NCI-H446 (cell line): ENCODE measurements at places on chromosomes 3 and 15.

DNA sequence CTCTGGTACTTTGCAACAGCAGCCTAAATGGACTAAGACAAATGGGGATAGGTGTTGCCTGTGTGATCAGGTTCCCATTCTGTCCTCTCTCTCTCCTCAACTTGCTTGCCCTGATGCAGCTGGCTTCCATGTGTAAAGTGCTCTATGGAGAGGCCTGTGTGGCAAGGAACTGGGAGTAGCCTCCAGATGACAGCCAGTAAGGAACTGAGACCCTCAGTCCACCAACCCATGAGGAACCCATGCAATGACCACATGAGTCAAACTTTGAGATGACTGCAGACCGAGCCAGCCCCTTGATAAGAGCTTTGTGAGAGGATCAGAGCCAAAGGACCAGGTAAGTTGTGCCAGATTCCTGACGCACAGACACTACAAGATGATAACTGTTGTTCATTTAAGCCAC lies 74.6 kb upstream of the ADPGK start:
- no peak for DNase-seq

DNA sequence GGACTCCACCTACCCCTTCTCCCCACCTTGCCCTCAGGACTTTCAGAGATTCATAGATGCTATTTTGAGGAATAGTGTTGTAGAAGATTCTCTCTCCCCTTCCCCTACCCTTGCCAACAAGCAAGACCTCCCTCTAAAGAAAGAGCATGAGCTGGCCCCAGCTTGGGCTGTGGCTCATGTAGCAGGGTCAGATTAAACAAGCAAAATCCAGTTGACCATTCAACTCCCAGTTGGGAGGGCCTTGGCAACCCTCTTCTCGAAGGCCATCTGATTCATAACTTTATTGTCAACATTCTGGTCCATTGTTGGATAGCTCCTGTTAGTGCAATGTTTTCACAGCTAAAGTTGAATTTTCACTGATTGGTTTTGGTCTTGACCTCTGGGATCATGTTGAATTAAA lies 41.1 kb downstream of the TNFAIP8L3 start:
- no peak for DNase-seq

DNA sequence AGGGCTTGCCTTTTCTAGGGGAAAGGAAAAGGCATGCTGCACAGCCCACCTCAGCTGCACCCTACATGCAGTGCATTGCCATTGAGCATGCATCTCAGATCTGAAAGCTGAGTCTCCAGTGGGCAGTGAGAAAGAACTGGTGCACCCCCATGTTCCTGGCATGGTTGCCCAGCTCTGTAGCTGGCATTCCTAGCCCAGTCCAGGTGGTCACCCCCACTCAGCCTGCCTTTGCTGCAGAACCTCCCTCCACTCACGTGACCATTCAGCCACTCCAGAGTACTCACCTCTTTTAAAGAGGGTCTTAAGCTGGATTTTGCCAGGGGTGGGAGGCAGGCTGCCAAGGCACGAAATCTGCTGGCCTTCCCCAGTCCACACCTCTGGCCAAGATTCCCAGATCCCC lies 208.6 kb upstream of the TOPAZ1 start:
- no peak for DNase-seq

GRCh38 chr3:45599424-45599886 lies 4.9 kb downstream of the LIMD1 start:
- DNase-seq, result no peak

DNA sequence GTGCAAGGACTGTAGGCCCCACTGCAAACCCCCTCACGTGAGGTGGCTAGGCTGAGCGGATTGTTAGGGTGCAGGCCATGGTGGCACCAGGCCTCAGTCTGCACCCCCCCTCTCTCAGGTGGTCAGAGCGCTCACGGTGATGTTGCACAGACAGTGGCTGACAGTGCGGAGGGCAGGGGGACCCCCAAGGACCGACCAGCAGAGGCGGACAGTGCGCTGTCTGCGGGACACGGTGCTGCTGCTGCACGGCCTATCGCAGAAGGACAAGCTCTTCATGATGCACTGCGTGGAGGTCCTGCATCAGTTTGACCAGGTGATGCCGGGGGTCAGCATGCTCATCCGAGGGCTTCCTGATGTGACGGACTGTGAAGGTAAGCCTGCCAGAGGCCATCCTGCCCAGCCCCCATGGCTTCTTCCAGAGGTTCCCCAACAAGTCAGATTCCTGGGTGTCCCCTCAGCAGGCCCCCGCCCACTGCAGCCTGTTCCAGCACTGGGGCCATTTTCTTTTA lies 18.2 kb downstream of the ATRIP start:
- DNase-seq, result no peak

DNA sequence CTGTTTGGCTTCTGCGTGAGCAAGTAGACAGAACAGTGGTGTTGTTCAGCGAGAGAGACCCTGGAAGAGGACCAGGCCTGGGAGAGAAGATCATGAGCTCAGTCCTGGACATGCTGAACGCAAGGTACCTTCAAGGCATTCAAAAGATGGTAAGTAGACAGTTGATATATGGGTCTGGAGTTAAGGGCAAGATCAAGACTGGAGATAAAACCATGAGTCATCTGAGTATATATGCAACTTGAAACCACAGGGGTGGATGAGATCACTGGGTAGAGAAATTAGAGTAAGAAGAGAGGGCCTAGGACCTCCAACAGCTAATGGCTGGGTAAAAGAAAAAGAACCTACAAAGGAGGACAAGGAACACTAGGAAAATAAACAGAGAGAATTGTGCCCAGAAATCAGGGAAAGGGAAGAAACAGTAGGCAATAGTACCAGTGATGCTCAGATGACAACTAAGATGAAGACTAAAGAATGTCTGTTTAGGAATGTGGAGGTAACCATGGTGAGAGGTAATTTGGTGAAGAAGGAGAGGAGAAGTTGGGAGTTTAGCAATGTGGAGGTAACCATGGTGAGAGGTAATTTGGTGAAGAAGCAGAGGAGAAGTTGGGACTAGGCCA lies 343.2 kb upstream of the ADAMTS9 start:
- DNase-seq, result no peak

DNA sequence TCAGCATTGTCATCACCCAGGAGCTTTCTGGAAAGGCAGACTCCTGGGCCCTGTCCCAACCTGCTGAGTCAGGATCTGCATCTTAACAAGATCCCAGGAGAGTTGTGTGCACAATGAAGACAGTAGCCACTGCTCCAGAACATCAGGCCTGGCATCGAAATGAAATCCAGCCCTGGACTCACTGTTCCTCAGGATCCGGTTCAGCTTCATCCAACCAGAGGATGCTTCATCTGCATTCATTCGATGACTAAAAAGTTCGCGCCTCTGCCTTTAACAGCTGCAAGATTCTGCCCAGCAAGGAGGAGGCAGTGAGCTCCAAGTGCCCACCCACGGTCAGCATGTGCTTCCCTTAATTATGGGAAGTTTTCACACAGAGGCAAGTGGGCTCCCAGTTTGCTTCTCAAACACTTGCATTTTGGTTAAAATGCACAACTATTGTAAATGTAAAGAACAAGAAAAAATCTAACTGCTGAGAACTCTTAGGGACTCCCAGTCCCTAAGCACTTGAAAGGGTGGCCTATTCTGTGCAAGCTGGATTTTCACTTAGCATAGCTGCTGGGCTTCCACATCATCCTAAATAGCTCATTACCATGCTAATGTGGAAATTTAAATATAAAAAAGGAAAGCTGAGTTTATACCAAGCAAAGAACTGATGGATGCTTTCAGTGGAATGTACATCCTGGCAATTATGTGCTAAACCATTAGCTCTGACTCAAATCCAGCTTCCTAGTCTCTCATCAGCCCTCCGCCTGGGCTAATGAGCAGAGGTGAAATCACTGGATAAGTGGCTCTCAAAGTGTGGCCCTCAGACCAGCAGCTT lies 25.5 kb upstream of the ESYT3 start:
- no peak for DNase-seq

DNA sequence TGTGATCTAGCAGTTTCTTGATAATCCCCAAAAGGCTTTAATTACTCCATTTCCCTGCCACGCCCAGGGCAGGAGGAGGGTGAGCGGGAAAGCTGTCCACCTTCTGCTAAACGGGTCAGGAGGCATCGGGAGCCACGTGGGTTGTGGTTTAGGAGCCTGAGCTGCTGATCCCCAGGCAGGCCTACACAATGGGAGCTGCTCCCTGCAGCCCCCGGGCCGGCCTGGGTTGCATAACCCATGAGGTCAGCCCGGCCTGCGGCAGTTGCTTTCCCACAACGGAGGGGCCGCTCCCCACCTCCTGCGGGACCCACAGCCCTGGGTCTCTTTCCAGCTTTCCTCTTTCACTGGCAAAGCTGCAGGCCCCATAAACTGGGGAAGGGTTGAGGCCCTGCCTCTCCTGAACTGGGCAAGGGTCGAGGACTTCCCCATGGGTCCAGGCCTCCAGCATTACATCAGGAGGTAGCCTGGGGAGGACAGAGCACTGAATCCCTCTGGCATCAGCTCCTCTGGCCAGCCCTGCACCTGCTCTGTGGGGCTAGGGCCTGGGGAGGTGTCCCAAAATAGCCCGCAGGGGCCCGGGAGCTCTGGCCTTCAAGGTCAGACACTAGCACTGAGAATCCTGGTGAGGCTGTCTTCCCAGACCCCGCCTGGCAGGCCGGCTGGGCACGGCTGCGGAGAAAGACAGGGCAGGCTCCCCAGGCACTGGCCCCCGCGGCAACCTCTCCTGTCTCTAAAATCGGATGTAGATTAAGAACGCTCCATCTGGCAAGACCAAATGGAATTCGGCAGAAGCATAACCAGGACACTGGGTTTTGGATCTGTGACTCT lies 47.3 kb downstream of the ZDHHC19 start:
- DNase-seq, result no peak

DNA sequence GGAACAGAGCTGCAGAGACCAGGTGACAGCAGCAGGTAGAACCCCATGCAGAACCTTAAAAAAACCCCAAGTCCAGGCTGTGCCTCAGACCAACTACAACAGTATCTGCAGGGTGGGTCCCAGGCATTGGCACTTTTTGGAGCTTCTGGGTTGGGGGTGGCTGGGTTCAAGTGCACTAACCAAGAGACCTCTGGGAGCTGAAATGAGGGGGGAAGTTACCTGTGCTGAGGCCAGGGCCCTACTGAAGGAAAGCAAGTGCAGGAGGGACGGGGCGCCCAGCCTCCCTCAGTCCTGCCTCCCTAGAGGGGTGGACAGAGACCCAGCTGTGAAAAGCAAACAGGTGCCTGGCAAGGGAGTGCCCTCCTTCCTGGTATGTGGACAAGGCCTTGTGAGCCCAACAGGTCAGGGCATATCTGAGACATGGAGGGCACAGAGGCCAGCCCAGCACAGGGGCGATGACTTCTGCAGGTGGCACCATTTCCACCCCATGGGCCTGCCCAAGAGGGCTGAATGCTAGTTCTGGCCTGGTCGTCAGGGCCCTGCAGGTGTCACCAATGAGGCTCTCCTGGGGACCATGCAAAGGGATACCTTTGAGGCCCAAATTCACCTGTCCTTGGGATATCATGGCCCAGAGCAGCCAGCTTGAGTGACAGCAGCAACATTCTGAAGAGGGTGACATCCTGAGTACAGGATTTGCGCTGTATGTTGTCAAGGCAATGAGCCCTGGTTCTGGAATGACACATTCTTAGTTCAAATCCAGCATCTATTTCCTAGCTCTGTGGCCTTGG lies 18.7 kb downstream of the CTSH start:
- DNase-seq, result no peak

DNA sequence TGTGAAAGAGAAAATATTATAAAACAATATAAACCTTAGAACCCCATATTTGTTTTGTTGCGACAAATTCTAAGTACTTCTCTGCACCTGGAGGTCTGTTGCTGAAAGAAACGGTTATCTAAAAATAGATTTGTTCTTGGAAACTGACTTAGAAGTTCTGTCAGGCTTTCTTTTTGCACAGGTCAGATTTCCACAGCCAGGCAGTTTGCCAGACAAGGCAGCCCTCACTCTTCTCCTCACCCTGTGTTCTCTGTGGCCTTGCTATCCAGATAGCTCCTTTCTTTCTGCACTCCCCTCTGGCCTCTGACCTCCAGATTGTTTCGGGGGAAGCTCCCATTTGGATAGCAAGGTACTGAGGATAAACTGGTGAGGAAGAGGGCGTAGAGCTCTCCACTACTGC lies 413.3 kb upstream of the ONECUT1 start:
- DNase-seq, result no peak

- DNase-seq, result peak; percentile 3
These were observed 3.6 kb upstream of the EIF4E3 start for GRCh38 chr3:71728632-71729342.

GRCh38 chr15:73325191-73325861 lies 43.4 kb downstream of the HCN4 start:
- no peak for DNase-seq

GRCh38 chr15:83561661-83562060 lies 92.3 kb upstream of the ADAMTSL3 start:
- DNase-seq, result no peak

GRCh38 chr3:36944012-36944640 lies 728 bp downstream of the TRANK1 start:
- DNase-seq, result no peak

GRCh38 chr3:151949706-151950105 lies 76.3 kb downstream of the SUCNR1 start:
- DNase-seq, result no peak

- no peak for DNase-seq
These were observed 37.6 kb upstream of the WDR49 start for GRCh38 chr3:167691366-167691765.

- DNase-seq, result no peak
These were observed 928 bp downstream of the ANKRD34C start for GRCh38 chr15:79283252-79284048.

DNA sequence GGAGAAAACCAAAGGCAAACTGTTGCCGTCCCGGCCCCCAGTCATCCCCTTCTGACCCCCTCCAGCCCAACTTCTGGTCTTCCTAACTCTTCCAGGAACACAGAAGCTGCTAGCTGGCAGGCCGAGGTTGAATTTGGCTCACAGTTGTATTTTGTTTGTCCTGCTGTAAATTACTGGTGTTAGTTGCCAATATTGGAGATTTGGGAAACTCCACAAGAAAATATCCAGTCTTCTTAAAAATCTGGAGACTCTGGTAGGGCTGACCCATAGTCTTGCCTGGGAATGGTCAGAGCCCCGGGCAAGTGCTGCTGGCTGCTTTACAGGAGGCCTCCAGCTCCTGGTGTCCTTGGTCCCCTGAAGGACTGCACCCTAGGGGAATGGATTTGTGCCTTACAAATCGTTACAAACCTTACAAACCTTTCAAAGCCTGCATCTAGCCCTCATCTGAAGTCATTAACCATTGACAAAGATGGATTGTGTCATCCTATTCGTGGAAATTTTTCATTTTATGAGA lies 112.0 kb upstream of the MCTP2 start:
- no peak for DNase-seq

GRCh38 chr15:66952756-66953522 lies 112.5 kb upstream of the SMAD3 start:
- DNase-seq, result no peak

- DNase-seq, result no peak
These were observed 88.7 kb upstream of the POMGNT2 start for GRCh38 chr3:43194490-43195114.

DNA sequence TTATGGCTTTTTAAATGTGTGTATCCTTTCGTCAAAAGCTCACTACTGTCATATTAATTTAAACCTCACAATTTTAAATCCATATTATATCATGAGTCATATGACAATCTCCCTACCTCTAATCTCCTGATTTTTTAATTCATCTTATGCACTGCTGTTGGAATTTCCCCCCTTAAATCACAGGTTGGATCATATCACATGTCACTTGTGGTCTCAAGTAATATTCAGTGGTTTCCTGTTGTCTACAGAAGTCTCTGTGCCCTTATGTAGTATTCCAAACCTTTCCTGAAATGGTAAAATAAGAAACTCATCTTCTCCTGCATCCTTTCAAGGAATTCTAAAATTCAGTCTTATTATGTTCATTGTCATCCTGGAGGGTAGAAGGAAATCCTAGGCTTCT lies 116.0 kb upstream of the CBLB start:
- no peak for DNase-seq
